ENCODE measurements at places on chromosomes 16 and 17.

DNA sequence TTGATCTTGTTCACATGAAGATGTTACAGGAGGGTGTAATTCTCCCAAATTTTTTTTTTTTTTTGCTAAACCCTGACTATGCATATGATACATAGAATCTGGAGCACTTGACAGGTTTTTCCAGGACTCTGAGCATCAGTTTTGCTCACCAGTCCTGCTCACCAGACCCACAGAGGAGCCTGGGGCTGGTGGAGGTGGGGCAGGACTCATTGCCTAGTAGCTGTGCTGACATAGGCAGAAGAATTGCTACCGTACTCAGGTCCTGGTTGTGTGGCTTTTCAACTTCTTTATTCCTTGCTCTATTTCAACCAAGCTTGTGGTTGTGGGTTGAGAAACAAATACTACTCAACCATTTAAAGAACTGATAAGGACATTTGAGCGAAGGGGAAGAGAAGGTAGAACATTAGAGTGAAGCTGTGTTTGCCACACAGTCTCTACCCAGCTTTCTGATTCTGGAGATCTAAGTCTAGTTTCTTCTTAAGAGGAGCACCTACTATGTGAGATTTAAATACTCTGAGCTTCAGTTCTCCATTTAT lies 212.4 kb downstream of the UTP18 start:
- no peak for DNase-seq

DNA sequence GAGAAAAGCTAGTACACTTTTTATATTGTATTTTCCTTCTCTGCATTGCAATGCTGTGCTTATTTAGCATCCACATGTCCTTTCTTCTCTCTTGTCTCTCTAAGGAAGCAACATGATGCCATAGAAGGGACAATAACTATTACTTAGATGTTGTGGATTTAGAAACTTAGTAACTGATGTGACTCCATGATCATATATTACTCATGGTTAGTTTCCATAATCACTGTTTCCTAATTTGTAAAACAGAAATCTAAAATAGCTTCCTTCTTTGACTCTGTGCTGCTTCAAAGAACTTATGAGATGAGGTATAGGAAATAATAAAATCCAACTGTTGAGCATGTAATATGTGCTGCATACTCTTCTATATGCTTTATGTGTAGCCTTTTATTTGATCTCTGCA lies 6.6 kb upstream of the ABCA5 start:
- DNase-seq = no peak

GRCh38 chr17:16929035-16929680 lies 42.8 kb downstream of the TNFRSF13B start:
- DNase-seq = no peak

DNA sequence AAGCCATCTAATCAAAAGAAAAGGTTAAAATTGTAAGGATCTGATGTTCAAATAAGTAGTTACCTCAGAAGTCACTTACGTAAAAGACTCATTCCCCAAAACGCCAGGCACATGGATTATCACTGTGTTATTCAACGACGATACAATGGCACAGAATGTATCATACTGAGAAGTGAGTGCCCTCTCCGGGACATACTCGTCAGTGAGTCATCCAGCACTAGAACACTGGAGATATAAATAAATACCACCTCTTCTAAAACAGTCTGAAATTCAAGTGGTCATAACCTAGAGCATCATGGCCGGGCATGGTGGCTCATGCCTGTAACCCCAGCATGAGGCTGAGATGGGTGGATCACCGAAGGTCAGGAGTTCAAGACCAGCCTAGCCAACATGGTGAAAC lies 24.9 kb downstream of the USP31 start:
- DNase-seq = no peak

- DNase-seq = no peak
These were observed 371.2 kb downstream of the MAF start for GRCh38 chr16:79229361-79229760.

DNA sequence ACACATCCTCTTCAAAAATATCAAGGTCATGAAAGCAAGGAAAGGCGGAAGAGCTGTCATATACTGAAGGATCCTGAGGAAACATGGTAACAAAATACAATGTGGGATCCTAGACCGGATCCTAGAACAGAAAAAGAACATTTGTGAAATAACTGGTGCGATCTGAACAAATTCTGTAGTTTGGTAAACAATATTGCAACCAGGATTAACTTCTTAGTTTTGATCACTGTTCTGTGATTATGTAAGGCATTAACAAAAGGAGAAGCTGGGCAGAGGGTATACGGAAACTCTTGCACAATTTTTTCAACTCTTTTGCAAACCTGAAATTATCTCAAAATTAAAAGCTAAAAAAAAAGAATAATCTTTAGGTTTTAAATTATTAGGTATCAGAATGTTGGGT lies 109.7 kb downstream of the TRIM37 start:
- DNase-seq = no peak

DNA sequence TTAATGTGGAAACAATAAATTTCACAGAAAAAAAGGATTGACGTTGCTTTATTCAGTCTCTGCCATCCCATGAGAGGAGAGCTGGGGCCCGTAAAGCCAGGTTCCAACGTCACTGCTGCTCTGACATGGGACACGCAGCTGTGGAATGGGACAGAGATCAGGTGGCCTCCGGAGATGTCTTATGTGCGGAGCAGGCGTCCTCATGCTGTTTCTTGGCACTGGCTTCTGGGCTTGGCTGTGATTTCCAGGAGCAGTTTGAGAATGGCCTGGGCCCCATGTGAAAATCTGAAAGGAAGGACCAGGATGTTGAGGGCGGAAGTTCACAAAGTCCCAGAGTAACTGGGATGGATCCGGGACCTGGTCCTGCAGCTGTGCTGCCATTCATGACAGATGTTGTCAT lies 32.4 kb downstream of the NDEL1 start:
- no peak for DNase-seq
